Activated CD4-positive, alpha-beta T cell treated with anti-CD3 and anti-CD28 coated beads, Interleukin-2, amount 50 U/mL, for 48 hours (primary cell): ENCODE measurements at places on chromosomes 1 and 21.

DNA sequence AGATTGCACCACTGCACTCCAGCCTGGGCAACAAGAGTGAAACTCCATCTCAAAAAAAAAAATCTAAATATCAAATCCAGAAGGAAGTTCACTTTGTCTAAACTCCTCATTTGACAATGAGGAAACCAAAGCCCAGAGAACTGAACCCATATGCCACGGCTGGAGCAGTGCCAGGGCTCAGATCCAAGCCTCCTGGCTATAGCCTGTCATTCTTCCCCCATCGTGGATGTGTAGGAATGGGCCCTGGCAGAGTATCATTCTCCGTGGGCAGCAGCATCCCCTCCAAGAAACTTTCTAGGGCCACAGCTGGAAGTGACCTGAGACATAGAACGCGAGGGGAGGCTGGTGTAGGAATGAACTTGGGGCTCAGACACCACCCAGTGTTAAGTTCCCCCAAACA is 47.2 kb downstream of the CAPN9 start:
- no peak for DNase-seq

DNA sequence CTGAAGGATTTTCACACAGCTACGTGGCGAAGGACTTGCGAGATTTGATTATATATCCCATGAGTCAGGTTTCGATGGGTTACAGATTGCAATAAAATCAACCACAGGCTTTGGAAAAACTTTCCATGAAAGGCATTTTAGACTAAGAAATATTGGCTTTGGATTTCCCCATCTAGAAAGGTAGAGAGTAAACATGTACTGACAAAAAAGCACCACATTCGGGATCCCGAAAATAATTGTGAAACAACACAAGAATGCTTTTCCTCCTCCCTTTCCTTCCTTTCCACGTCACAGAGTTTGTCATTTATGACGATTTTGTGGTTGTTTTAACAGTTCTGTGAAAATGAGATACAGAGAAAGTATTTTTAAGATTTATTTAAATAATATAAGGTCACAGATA is 38.5 kb downstream of the TGFB2 start:
- no peak for DNase-seq

- DNase-seq = no peak
Measured at GRCh38 chr1:22808676-22809483, 98.2 kb downstream of the EPHB2 start.

DNA sequence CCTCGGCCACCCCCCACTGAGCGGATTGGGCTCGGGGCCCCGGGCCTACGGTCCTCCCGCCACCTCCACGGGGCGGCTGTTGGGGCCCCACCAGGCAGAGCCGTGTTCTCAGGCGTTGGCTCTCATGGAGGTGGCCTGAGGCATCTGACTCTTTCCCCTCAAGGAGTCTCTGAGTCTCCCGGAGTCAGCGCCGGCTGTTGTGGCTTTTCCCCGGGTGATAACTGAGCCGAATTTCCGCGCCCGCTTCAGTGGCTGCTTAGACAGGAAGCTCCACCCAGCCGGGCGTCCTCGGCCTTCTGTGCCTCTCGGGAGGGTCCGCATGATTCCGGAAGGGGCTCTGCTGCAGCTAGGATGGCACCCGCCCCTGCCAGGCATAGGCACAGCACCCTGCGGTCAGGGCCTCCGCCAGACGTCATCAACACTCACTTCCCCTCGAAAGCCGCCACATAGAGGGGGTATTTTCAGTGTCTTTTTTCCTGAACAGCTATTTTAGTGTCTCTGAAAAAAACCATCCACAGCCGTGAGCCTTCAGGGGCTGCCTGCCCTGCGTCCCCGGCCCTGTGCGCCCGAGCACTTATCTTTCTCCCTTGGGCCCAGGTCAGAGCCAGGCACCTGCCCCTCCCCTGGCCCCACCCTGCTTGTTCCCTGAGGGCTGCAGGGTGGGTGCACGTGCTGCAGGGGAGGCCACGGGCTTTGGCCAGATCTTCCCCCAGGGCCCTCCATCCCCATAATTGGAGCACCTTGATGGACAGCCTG is 72.9 kb downstream of the SKI start:
- peak; percentile 92 for DNase-seq

DNA sequence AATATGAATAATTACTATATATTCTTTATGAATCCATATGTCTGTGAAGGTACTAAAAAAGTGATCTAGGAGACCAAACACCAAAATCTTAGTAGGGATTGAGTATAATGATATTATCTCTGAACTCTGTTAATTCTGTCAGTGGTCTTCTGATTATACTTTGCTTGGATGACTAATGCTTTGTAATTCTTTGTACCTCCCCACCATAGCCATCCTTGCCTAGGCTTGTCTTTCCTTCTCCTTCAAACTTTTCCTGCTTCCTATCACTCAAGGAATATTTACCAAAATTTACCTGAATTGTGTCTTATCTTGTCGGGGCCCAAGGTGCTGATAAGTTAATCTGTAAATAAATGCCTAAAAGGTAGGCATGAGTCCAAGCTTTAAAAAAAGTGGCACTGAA is 845 bp upstream of the RGS5 start:
- no peak for DNase-seq

- no peak for DNase-seq
Measured at GRCh38 chr21:38525454-38525853, 27.2 kb upstream of the ERG start.

- no peak for DNase-seq
Measured at GRCh38 chr1:71587961-71588360, 507.1 kb upstream of the ZRANB2 start.
